ENCODE measurements at places on chromosomes 2 and 18.

DNA sequence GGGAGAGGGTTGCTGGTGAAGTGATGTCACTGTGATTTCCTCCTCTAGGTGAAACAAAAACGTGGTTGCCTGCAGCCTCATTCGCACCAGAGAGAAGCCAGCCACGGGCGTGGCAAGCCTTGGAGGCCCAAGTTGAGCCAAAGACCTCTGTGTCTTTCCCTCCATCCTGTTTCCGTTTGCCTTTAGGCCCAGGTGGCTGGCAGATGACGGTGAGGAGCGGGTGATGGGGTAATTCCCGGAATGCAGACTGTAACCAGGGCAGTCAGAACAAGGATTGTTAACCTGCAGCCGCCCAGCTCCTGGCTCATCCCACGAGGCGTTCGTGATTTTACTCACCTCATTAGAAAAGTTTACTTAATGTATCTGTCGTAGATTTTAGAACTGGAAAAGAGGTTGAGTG is 14.4 kb downstream of the CTIF start:
- no peak for DNase-seq

DNA sequence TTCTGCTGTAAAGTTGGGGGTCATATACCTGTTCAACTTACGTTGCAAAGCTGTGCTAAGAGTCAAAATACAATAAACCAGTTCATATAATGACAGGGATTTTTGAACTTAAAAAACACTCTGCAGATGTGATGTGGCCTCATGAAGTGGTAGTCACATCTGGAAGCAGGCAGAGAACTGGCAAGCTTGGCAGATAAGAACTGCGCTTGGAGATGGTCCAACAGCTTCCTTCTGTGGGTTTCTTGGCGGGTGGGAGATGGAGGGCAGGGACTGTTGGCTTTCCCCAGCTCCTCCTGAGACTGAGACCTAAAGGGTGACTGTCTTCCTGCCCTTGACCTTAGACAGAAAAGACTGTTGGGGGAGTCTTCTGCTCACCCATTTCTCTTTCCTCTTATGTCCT is 140.4 kb downstream of the CTIF start:
- DNase-seq: no peak

- DNase-seq: no peak
These were observed 190.5 kb downstream of the CLIP4 start for GRCh38 chr2:29305762-29306161.

GRCh38 chr18:12701161-12701560 is 1.4 kb downstream of the CEP76 start:
- no peak for DNase-seq

GRCh38 chr2:240528406-240529040 is 29.3 kb downstream of the ANKMY1 start:
- DNase-seq: no peak

GRCh38 chr2:12685145-12685544 is 31.6 kb upstream of the TRIB2 start:
- no peak for DNase-seq

- DNase-seq: no peak
These were observed 197.3 kb downstream of the CELF4 start for GRCh38 chr18:37368110-37368954.

- DNase-seq: no peak
These were observed 75.5 kb upstream of the GLS start for GRCh38 chr2:190805126-190805525.

GRCh38 chr2:15642011-15642814 is 50.5 kb downstream of the DDX1 start:
- no peak for DNase-seq

- DNase-seq: no peak
These were observed 12.3 kb downstream of the DSG2 start for GRCh38 chr18:31510319-31510718.

DNA sequence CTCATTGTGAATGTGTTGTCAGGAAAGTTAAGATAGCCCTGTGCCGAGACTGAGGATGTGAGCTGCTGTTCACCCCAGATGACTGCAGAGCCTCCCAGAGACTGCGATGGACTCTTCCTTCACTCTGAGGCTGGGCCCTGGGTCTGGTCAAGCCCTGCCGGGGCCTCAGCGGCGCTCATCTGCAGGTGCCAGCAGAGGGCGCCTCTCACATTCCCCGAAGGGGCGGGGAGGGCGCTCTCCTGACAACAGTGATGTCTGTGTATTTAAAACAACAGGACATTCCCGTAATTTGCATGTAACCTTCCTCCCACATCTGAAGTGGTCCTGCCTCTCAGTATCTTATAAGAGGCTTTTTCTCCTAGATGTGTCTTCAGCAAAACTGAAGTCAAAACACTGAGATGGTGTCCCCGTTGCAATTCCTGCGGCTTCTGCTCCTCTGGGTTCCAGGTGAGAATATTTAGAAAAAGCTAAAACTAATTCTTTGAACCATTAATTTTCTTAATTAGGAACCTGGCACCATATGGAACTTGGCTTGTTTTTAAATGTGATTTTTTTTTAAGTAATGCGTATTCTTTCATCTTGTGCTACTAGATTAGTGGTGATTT is 1377.9 kb downstream of the RPIA start:
- DNase-seq: no peak

- DNase-seq: no peak
These were observed 91.6 kb upstream of the TTC39C start for GRCh38 chr18:23922939-23923338.

DNA sequence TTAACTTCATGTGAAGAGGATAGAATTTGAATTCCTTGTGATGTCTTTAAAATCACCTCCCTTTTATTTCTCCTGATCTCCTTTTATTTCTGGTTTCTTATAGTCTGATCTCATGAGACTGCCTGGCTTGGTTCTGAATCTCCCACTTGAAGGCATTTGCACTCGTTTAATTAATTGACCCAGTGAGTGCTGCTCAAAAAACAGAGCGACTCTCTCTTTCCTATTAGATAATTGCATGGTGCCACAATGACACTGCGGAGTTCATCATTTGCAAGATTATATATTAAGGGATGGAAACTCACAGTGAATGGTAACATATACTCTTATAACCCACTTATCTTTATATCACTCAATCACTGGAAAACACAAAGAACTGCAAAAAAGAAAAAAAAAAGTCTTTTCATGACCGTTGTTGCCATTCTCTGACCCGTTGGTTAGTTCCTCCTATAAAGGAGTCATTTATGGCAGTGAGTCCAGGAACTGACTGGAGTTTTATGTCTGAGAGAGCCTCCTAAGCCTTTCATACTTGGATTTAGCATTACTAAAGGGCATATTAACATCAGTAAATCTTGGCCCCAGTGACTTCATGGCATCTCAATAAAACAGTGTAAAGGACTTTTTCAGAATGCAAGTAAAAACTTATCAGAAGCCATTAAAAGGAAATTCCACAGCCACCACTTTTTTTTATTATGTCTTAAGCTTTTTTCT is 103.3 kb upstream of the EPHA4 start:
- DNase-seq: no peak

GRCh38 chr18:50099725-50100407 is 95.1 kb downstream of the MYO5B start:
- no peak for DNase-seq

GRCh38 chr2:197673106-197673505 is 2.3 kb downstream of the RFTN2 start:
- no peak for DNase-seq

DNA sequence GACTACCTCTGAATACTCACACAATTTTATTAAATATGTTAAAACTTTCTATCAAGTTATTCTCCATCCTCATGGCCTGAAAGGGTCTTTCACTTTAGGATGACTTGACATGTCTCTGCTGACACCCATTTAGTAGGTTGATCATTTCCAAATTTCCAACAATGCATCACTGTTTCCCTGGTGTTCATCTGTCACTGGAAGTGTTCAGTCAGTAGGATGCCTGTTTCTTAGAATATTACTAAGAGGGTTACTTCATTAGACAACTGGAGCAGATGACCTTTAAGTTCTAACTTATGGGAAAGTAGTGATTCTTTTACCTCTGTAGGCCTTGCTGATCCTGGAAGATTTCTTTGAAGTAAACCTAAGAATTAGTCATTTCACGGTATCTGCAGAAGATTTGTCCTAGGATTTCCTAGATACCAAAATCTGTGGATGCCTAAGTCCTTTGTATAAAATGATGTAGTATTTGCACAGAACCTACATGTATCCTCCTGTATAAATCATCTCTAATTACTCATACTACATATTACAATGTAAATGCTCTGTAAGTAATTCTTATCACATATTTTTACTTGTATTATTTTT is 77.7 kb downstream of the MAP3K20 start:
- DNase-seq: no peak

GRCh38 chr2:232345251-232345650 is 33.3 kb upstream of the ALPP start:
- DNase-seq: no peak

DNA sequence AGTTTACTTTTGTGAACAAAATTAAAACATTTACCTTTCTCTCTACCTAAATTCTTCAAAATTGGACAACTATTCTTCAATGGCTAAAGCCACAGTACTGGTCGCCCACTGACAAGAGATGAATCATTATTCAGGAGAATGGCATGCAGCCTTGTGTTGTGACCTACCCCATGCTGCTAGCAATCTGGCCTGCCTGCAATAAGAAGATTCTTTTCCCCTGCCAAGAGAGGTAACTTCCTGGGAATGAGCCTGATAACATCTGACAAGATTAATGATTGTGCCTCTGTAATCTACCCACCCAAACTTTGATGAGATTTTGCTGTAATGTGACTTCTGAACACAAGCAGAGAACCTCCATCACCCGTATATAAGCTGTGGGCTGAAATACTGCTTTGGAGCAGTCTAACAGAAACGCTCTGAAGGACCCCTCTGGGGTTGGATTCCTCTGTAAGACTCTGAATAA is 47.0 kb upstream of the ST3GAL5 start:
- DNase-seq: no peak

DNA sequence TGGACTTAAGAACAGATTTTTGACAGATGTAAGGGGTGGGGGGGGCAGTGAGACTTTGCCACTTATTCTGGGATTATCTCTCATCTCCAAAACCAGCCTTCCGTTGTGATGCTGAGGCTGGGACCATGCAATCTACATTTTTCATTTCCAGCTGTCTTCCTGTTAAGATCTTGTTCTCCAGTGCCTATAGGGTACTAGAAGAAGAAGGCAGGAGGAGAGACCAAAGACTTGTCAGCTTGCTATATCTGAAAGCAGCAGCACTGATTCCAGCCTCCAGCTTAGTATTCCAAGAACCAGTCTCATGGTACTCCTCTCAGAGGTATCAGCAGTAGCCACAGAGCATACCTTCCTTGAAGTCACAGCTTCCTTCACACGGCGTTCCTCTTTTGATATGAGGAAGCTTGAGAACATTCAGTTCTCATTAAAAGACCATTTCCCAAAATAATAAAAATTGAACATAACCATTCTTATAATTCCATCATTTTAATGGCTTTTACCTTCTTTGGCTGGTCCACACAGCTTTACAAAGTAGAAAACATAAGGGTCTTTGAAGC is 49.8 kb downstream of the USP34 start:
- no peak for DNase-seq

GRCh38 chr2:43324259-43325106 is 98.1 kb upstream of the ZFP36L2 start:
- no peak for DNase-seq
